ENCODE measurements at places on chromosomes 12 and 14. TPM values are rescaled to one million over a fixed set of nuclear protein-coding genes. Genes with fewer than 3 reads are reported as not detected.

Gene VASH1
- 2.5 TPM for polyA plus RNA-seq

Gene PLCZ1
- polyA plus RNA-seq = not detected

Gene KRT81
- not detected for polyA plus RNA-seq

Gene PPP1R12A
- 57.2 TPM for polyA plus RNA-seq

Gene MYO1H
- polyA plus RNA-seq = not detected

Gene DICER1
- polyA plus RNA-seq = 34.7 TPM

DNA sequence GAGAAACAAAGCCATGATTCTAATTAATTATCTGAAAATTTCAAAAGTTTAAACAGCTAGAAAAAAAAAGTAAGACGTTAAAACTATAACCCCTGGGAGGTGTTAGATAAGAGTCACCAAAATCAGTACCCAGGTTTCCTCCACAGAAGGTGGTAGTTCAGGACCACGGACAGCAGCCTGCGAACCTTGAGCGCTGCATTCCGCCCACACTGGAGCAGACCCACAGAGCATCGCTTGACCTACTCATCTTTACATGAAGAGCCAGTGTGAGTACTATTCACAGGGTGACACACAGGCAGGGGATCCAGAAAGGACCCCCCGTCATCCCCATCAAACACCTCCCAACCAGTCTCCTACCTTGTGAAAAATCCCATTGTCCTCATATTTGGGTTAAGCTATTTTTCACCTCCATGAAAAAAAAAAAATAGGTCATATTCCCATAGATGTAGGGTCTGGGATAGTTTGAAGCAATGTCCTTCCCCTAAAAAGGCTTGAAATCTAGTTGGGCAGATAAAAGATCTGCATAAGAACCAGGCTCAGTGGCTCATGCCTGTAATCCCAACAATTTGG is 8.8 kb upstream of the CHGA start:
- no peak for DNase-seq

DNA sequence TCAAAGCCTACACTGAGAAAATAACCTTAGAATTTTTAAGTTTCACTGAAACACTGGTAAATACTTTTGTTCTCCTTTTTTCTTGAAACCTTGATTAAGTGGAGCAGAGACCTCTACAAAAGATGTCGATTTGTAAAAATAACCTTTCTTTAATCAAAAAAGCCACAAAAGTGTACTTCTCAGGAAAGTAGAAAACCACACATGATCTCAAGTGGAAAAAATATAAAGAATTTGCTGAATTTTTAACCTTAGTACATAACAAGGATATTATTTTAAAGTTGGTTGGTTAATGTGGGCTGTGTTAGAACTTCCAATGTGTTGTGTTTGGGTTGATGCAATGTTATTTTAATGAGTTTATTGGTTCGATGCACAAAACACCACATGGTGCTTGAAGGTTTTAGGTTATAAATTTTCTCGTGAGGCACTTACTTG is 8.6 kb downstream of the LGR5 start:
- no peak for DNase-seq

DNA sequence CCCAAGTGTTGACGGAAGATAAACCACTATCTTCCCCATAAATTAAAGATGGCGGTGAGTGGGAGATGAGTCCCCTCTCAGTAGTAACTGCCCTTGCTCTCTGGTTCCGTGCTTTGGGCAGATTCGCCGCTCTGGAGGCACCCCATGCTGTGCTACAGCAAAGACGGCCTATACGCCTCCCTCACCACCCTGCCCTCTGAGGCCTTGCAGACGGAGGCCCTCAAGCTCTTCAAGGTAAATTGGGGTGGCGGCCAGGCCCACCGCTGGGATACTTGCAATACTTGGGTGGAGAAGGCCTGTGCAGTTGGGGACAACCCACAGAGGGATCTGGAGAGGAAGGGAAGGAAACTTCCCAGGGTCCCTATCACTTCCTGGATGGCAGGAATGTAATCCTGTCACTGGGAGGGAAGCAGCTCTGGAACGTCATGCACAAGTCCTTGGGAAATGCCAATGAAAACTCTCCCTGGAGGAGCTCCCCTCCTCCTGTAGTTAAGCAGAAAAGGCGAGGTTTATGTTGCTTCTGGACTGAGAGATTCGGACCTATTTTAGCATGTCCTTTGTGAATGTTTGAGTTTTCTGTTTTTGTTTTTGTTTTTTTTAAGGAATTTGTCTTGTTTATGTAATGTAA is 22.8 kb downstream of the PIGH start:
- DNase-seq = no peak

DNA sequence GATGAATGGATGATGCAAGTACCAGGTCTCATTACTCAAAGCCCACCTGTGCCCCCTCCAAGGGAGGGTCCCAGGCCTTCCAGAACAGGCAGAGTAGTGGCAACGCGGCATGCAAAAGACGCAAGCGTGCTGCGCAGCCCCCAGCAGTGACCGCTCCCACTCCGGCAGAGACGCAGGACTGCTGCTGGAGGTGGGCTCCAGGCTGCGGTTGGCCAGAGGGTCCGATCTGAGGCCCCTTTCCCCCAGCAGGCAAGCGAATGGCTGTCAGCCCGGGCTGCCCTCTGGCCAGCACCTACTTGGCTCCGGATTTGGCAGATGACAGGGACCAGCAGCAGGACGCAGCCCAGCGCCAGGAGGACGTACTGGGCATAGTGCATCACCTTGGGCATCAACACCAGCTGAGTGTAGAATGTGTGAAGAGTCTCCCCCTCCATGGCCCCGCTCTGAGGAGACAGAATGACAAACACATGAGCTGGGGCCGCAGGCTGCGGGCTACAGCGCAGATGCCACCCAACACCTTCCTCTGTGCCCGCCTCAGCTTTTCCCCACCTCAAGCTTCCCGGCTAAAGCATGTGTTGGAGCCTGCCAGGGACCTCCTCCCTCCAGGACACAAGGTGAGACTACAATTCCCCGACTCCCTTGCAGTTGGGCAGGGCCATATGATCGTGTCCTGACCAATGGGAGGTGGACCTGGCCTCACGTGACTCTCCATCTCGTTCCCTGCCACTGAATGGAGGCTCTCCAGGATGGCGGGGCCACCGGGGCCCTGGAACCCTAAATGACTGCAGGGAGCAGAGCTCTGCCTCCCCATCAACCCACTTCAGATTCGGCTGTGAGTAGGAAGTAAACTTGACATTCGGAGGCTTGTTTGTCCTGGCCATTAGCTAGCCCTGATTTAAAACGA is 77.4 kb downstream of the SCARB1 start:
- no peak for DNase-seq

GRCh38 chr12:3168223-3169221 is 91.3 kb downstream of the TSPAN9 start:
- no peak for DNase-seq

- DNase-seq = no peak
These were observed 7.3 kb downstream of the POMT2 start for GRCh38 chr14:77313371-77313770.

GRCh38 chr14:87799400-87799799 is 193.6 kb downstream of the GALC start:
- DNase-seq = no peak

DNA sequence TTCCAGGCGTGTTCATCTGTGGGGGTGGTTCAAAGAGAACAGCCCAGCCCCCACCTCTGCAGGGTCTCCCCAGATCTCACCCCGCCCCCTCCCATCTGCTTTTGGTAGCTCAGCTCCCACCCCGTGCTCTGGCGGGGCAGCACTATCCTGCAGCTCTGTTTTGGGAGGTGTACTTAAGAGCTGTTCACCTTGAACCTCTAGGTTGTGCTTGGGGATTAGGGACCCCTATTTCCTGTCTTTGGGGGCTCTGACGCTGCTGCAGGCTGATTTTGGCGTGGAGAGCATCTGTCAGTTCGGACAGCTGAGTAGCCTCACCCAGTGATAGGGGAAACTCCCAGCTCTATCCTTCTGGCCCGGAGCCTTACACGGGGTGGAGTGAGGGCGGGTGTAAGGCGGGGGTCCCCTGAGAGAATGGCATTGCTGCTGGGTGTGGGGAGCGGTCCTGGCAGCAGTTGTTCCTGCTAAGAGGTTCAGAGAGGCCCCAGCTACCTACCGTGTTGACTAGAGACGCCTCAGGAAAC is 765 bp downstream of the TMEM120B start:
- DNase-seq = no peak

DNA sequence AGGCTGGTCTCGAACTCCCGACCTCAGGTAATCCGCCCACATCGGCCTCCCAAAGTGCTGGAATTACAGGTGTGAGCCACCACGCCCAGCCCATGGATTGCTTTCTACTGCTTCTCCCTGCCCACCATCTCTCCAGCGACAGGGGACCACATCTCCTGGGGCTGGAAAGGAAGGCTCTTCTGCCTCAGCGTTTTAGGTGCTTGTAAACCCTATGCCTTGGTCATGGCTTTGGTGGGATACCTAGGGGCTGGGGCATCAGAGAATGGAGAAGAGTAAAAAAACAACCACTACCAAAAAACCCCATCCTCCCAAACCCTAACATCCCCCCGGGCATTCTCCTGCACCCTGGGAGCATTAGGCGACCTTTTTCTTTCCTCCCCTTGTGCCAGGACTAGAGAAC is 1.1 kb upstream of the TMEM121 start:
- DNase-seq = no peak

DNA sequence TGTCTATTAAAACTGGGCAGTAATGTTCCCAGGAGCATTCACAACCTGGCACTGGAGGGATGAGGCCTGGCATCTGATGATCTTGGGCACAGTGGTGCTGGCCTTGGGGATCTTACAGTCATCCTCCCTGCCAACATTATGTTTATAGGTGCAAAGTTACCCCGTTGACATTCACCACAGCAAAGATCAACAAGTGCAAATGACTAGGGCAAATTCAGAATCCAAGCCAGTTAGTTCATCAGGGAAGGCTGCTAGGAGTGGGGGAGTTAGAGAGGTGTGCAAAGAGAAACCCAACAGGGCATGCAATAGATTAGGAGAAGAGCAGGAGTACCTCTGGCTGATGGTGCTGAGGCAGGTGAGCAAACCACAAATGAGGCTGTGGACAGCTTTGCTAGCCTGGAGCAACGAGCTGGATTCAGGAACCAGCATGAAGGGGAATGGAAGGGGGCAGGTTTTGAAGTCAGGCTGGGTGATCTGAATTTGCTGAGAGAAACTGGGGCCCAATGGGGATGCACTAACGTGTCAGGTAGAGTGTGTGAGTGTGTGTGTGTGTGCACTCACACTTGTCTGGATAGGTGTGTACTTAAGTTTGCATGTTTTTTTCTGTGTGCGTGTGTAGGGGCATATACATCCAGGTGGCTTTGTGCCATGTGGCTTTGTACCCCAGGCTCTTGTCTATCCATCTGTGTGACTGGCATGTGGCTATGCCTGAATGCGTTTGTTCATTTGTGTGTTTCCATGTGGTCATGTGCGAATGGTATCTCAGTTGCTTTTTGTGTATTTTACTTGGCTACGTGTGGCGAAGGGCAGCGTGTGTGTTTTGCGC is 1.6 kb downstream of the CISTR start:
- DNase-seq = no peak

DNA sequence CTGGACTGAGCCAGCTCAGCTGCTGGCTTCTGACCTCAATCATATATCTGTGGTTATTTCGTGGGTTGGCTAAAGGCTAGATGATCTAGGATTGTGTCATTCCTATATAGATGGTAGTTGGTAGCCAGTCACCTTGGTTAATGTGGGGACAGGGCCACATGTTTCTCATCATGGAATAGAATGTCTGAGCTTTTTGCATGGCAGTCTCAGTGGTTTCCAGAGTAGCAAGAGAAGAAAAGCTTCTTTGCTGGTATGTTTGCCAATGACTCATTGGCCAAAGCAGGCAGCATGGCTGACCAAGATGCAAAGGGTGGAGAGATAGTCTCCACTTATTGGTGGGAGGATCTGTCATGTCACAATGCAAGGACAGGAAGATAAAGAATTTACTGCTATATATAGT is 746.4 kb upstream of the FLRT2 start:
- no peak for DNase-seq

GRCh38 chr12:1282670-1283315 is 291.8 kb downstream of the ERC1 start:
- no peak for DNase-seq

DNA sequence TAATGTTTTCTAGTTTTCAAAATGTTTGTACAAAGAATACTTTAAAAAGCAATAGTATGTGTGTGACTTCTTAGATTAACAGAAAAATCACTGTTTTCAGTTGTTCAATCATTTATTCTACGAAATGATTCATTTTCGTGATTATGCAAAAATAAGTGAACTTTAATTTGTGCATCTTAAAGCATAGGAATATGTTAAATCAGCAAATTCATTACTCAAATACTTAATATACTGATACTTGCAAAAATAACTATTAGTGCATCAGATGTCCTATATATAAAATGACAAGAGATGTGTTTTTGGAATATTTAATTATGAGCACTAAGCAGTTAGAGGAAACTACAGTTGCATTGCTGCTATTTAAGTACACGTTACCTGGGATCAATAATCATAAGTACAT is 11.0 kb downstream of the SOX5 start:
- no peak for DNase-seq

DNA sequence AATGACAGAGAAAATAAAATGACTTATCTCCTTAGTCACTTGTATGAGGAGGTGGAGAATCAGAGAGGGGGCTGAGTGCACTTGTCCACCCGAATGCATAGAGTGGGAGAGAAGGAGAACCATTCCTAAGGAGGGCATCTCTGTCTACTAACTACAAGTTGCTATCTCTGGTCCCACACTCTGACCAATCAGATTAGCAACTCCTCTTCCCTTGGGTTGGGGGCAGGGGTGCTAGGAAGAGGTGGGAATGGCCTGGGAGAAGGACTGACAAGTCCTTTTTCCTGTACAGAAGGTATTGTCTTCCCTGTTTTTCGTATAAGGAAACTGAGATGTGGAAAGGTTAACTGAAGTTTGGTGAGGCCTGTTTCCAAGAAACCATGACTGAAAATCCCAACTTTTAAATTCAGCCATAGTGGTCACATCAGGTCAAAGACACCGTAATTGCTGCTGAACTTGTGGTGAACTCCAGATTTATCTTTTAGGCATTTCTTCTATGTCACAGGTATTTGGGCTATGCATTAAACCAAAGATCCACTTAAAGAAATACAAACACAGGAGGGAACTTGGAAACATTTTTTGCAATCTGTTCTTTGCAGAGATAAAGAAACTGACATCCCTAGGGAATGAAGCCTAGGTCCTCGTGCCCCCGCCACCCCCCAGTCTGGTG is 207.8 kb downstream of the CRADD start:
- DNase-seq = no peak

DNA sequence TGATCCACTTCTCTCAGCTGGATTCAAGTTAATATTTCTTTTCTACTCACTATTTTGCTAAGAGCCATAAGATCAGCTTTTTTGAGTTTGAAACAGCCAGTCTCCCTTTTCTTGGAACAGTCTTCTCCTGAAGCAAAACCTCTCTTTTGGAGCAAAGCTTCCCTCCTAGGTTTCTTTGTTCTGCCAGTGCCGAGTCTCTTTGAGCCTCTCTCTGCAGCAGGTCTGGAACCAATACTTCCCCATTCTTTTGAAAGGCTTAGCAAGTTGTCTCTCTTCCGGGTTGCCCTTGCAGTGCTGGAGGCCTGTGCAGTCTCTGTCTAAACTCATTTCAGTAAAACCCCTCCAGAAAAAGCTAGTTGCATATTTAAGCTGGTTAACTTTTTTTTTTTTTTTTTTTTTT is 454.8 kb downstream of the NOVA1 start:
- no peak for DNase-seq

- DNase-seq = no peak
These were observed 151.1 kb upstream of the PKP2 start for GRCh38 chr12:33047666-33048065.

GRCh38 chr14:99749763-99750715 is 43.2 kb upstream of the EML1 start:
- DNase-seq = no peak

GRCh38 chr14:67944605-67945004 is 125.0 kb downstream of the RAD51B start:
- DNase-seq = no peak

- DNase-seq = no peak
These were observed 29.2 kb downstream of the BBS10 start for GRCh38 chr12:76318773-76319594.

Data from CD14-positive monocyte (primary cell).